Gastroesophageal sphincter (tissue), 4 donors: ENCODE measurements at places on chromosomes 2 and 18. TPM values are rescaled to one million over a fixed set of nuclear protein-coding genes. Genes with fewer than 3 reads are reported as not detected.

Gene KCNF1
- total RNA-seq = 6.1 TPM

- no peak for ATAC-seq
Observed at GRCh38 chr2:181683518-181684453, 3.5 kb upstream of the NEUROD1 start.

- no peak for ATAC-seq
Observed at GRCh38 chr18:67794521-67794920, 278.0 kb upstream of the DSEL start.

GRCh38 chr2:111061191-111061590 is 59.5 kb upstream of the BCL2L11 start:
- no peak for ATAC-seq

GRCh38 chr2:162917626-162918025 is 79.1 kb upstream of the KCNH7 start:
- no peak for ATAC-seq

DNA sequence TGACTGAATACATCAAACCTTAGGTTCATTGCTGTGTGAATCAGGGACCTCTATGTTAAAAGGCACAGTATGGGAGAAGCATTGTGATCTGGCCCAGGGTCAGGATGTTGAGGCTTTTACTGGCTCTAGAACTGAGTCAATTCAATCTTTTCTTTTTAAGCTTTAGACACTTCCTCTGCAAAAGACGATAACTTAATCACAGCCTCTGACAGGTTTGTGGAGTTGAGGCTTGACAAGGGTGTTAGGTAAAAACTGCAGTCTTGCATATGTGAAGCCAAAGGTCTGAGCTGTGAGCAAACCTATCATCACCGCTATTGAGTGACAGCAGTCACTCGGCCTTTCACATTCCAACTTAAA is 17.3 kb upstream of the ARHGAP25 start:
- ATAC-seq = no peak

DNA sequence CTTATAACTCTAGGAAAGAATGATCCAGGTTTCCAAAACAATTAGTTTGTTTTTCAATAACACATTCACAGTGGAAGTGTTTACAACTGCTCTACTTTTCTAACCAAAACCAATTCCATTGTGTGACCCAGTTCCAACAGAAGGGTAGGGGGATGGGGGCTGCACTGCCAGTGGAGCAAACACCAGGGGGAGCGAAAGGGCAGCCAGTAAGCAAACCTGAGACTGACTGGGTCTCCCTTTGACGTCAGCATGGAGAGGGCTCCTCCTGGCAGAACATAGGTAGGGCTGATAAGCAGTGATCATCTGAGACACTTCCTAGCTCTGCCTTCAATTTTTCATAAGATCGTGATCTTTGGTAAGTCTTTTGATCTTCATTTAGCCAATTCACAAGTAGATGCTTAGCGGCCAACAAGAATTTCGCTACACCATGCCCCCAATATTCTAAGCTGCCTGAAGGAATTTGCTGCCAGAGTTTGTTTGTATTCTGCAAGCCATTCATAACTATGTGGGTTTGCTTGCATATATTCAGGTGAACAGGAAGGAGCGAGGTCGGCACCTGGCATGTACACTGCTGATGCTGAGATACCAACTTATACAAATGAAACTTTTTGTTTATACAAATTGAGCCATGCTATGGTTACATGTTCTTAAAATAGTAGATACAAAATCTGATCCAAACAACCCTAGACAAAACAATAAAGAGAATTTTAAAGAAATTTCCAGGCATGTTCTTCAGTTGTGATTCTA is 45.9 kb downstream of the ST6GAL2 start:
- peak; percentile 42 for ATAC-seq

DNA sequence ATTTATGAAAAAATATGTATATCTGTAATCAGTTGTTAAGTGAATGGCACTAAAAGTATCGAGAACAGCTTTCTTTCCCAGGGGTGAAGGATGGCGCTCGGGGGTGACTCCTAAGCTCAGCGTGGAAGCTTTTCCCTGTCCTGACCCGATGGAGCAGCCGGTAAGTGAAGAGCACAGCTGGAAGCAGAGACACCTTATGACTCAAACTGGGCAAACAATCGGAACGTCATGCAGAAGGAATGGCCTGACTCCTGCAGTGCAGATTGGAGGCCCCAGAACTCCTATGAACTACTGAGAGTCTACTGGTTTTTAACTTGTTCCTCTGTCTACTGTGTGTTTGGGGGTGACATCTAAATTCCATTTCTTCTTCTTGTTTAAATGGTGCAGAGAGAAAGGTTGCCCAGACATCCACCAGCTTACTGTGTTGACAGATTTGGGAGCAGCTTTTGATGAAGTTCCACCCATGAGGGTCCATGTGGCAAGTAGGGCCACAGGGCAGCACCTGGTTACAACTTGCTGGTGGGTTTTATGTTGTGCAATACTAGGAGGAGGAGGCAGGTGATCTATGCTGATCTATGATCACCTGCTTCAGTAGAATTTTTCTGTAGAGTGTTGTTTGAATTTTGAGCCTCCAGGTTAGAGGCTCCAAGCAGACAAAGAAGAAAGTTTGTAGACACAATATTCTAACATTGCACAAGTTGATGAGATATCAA is 52.8 kb upstream of the TMEM182 start:
- ATAC-seq = no peak

Gene NPPC
- not detected for total RNA-seq

DNA sequence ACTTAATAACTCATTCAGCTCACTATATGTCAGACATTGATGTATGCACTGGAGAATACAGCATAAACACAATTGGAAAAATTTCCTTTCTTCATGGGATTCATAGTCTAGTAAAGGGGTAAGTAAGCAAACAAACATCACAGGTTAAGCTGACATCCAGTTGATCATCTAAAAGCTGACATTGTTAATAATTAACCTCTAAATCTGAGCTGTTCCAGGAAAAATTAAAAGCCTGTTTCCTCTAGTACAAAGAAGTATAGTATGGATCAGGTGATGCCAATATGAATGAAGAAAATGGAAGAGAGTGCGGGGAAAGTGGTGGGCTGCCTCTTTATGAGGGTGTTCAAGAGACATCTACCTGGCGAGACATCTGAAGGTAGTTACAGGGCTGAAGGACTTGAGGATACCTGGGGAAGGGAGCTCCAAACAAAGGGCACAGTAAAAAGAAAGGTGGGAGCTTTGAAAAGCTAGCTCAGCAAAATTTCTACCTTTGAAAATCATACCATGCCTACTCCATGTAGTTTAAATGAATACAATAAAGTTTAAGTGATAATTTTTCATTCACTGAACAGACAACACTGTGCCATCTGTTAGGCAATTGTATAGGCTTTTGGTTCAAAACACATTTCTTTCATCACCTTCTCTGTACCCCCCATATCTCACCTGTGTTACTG is 619.3 kb downstream of the TRIB2 start:
- ATAC-seq = no peak
